ENCODE measurements at places on chromosomes 13 and 19.

DNA sequence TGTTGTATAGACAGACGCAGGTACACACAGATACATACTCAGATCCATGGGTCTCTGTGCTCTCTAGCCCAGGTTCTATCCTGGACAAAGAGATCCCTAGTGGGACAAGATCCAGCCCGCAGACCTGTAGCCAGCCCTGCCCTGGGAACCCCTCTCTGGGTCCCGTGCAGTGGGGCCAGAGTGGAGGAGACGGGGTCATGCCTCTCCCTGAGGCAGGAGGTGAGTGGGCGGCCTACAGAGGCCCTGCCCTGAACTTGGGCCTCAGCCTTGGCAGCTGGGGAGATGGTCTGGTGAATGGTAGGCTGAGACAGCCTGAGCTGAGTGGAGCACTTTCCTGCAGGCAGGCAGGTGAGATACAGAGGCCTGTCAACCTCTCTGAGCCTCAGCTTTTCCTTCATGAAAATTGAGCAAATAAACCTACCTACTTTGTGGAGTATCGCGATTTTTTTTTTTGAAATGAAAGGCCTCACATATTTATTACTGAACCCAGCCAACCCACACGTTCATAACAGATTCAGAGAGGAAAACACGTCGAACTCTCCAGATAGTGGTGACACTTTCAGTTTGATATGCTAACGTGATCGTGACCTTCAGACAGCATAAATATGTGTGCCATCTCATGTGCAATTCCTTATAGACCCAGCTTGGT lies 3.4 kb upstream of the JUND start:
- no peak for DNase-seq
- no peaks in the 10 kb centered on the region for H3K27me3 ChIP-seq
- H3K4me3 ChIP-seq, result no peak overlapping the region
- H3K27ac ChIP-seq, result peak overlapping the region; percentile 39

- H3K36me3 ChIP-seq, result no peaks in the 10 kb centered on the region
- DNase-seq, result peak; percentile 98
- no peaks in the 10 kb centered on the region for H3K27me3 ChIP-seq
- H3K4me1 ChIP-seq, result peaks cover 26% of the 10 kb centered on the region
- peak within 1 kb of the TSS; percentile 100 for H3K27ac ChIP-seq
Measured at GRCh38 chr13:29850213-29850898, at the start of gene UBL3. UBL3 (minus strand) TSS chr13:29850617; CDS start chr13:29849538, 1,079 bp downstream.

- H3K4me3 ChIP-seq, result no peak overlapping the region
- peak overlapping the region; percentile 23 for H3K27ac ChIP-seq
Measured at GRCh38 chr13:48251611-48252081, 18.6 kb downstream of the ITM2B start.

GRCh38 chr19:41426952-41427646 lies at the start of gene B3GNT8:
B3GNT8 (minus strand) TSS chr19:41427374; CDS start chr19:41426778, 596 bp downstream.
- H3K4me1 ChIP-seq, result peaks cover 56% of the 10 kb centered on the region
- peak within 1 kb of the TSS; percentile 93 for H3K27ac ChIP-seq
- H3K27me3 ChIP-seq, result no peaks in the 10 kb centered on the region
- H3K4me3 ChIP-seq, result peak within 1 kb of the TSS; percentile 20
- H3K36me3 ChIP-seq, result peaks cover 42% of the 10 kb centered on the region

DNA sequence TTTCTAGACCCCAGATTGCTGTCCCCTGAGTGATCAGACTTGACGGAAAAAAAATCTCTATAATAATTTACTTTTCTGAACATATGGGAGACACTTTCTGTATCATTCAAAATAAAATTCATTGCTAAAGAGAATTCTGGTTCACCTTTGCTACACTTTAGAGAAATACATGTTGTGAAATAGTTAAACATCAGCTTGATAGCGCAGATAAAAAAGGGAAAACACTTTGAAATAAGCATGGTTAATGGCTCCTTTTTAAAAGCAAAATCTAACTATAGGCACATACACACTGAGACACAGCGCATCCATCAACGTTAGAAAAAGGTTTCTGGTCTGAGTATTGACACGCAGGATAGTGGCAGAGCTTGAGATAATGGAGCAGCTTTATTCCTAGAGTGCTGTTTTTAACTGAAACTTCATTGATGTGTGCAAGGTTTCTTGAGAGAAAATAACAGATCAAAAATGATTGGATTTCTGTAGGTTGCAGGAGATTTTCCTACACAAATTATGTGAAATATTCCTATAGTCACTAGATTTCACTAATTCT lies 341.2 kb downstream of the MZT1 start:
- H3K27ac ChIP-seq, result no peak overlapping the region
- no peaks in the 10 kb centered on the region for H3K27me3 ChIP-seq
- H3K4me1 ChIP-seq, result no peaks in the 10 kb centered on the region
- H3K36me3 ChIP-seq, result no peaks in the 10 kb centered on the region

DNA sequence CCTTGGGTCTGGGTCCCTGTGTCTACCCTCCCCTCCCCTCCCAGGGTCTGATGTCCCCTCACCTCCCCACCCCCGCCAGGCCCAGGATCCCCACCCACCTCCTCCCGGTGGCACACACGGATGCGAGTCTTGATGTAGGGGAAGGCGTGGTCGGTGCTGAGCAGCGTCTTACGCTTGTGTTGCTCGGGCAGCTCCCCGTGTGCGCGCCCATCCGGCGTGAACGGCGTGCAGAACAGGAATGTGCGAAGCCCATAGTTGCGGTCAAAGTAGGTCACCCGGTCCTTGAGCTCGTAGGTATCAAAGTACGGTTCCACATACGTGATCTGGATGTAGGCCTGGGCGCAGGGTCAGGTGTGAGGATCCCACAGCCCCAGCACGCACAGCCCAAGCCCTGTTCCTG lies 4.4 kb upstream of the KANK2 start:
- peak overlapping the region; percentile 96 for H3K27ac ChIP-seq
- H3K36me3 ChIP-seq, result peaks cover 12% of the 10 kb centered on the region
- no peak for DNase-seq
